A549 treated with DMSO at 1 μM for 4 hours (cell line): ENCODE measurements at places on chromosomes 1 and 21. TPM values are rescaled to one million over a fixed set of nuclear protein-coding genes. Genes with fewer than 3 reads are reported as not detected.

Gene TAS1R1
- total RNA-seq: not detected in 5 replicates

Gene CD84
- not detected in 5 replicates for total RNA-seq

Gene C1orf94
- not detected in 5 replicates for total RNA-seq

Gene COL11A1
- 1.9 to 4.7 TPM (median 2.7 TPM) in 5 replicates for total RNA-seq

Gene LIPI
- not detected in 5 replicates for total RNA-seq

Gene FTCD
- total RNA-seq: 0.08 to 0.16 TPM in 2 of 5 replicates, not detected in the others

Gene ROR1
- 12.3 to 15.2 TPM (median 13.1 TPM) in 5 replicates for total RNA-seq

Gene SYPL2
- 0.10 to 0.19 TPM (median 0.15 TPM) in 5 replicates for total RNA-seq

Gene RCC2
- total RNA-seq: 63.1 to 76.0 TPM (median 73.7 TPM) in 5 replicates

Gene CELA3B
- total RNA-seq: not detected in 5 replicates

Gene MAB21L3
- 0.02 TPM in 1 of 5 replicates, not detected in the others for total RNA-seq

Gene RORC
- total RNA-seq: 0.02 to 0.07 TPM (median 0.03 TPM) in 3 of 5 replicates, not detected in the others

Gene FMO5
- total RNA-seq: 0.20 to 0.38 TPM (median 0.28 TPM) in 5 replicates

Gene RAD54L
- total RNA-seq: 9.9 to 13.7 TPM (median 11.3 TPM) in 5 replicates

Gene PRELP
- 0.02 TPM in 2 of 5 replicates, not detected in the others for total RNA-seq

Gene SPATA21
- total RNA-seq: 0.09 to 0.17 TPM (median 0.12 TPM) in 4 of 5 replicates, not detected in the other

Gene ZNF648
- not detected in 5 replicates for total RNA-seq

Gene ENAH
- 75.4 to 108 TPM (median 95.6 TPM) in 5 replicates for total RNA-seq

Gene LRRC39
- total RNA-seq: 0.13 to 0.15 TPM (median 0.13 TPM) in 3 of 5 replicates, not detected in the others

Gene CD160
- not detected in 5 replicates for total RNA-seq

Gene ETV3L
- not detected in 5 replicates for total RNA-seq
